ENCODE measurements at places on chromosomes 6 and 20.

DNA sequence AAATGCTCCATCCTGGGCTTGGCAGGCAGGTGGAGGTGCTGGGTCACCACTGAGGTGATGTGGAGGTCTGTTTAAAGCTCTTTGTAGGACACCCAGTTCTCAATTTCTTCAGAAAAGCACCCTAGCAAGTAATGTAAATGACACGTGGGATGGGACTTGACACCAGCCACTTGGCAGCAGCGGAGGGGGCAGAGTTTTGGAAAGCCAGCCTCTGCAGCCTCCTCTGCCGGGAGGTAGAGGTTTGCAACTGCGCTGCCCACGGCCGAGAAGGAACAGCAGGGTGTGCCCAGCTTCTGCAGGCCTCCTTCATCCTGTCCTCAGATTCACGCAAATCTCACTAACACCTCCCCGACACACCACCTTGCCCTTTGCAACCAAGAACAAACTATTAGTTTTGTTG, 77.3 kb downstream of the RAMACL start:
- no peak for DNase-seq

- no peak for DNase-seq
Observed at GRCh38 chr20:35055445-35056276, 36.9 kb downstream of the TRPC4AP start.

- DNase-seq = no peak
Observed at GRCh38 chr6:17099401-17100059, 2.3 kb upstream of the STMND1 start.

GRCh38 chr20:48787861-48788375, 39.9 kb downstream of the PREX1 start:
- no peak for DNase-seq

DNA sequence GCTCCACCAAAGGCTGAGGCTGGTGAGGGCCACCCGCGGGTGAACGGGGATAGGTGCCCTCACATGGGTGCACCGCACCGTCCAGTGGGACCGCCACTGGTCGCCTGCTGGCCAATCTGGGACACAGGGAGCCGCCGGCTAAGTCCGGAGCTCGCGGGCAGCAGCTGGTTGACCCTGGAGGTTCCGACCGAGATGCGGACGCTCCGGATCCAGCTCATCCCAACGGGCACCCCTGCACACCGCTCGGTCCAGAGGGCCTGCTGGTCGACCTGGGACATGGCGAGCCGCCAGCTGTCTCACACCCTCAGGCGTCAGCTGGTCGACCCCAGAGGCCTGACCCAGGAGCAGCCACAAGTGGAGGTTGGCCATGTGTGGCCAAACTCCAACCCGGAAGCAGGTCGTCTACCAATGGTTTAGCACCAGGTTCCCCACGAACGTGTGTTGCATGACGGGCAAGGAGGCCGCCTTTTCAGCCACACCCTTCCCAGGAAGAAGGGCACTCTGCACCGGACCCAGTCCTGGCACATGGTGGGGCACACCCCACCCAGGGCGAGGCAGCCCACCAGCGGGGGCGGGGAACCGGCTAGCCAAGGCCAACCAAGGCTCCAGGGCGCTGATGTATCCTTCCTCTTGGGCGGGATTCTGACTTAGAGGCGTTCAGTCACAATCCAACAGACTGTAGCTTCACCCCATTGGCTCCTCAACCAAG, 746.0 kb upstream of the DEFB115 start:
- no peak for DNase-seq

- DNase-seq = peak; percentile 75
Observed at GRCh38 chr6:134247231-134247833, 70.6 kb downstream of the SGK1 start.

GRCh38 chr6:25472306-25472705, 179.7 kb upstream of the SCGN start:
- no peak for DNase-seq

- no peak for DNase-seq
Observed at GRCh38 chr6:141421378-141421777, 711.3 kb upstream of the GJE1 start.

DNA sequence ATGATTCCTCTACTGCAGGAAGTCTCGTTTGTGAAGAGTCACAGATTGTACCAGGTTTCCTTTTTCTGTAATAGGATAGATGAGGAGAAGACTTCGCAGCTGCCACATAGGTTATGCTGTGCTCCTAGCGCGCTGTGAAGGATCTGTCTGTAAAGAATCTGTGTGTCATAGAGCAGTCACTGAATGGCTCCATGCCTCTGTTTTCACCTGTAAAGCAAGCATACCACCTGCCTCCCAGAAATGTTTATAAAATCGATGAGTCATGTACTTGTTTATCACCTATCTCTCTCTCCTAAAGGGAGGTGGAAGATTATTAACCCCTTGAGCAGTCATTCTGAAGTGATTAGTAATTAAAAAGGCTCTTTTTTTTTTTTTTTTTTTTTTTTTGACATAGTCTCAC, 86.6 kb downstream of the TFAP2B start:
- DNase-seq = no peak

DNA sequence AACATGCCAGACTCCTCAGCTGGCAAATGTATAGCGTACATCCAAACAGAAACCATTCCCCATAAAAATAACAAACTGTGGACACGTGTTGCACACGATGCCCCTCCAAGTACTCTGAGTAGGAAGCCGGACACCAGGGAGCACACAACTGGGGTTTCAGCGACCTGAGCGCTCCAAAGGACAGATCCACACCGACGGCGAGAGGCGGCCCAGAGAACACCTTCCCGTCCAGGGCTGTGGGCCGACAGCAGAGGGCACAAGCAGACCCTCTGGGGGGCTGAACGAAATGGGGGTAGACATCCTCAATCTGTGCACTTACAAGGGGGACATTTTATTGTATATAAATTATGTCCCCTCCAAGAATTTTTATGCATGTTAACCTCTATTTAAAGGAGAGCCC, 24.7 kb downstream of the TAF4 start:
- DNase-seq = no peak

GRCh38 chr20:64168381-64169090, 4.3 kb downstream of the MYT1 start:
- no peak for DNase-seq

- no peak for DNase-seq
Observed at GRCh38 chr6:5095236-5095635, 10.1 kb downstream of the PPP1R3G start.

GRCh38 chr6:142860498-142860897, 84.5 kb downstream of the HIVEP2 start:
- DNase-seq = no peak

GRCh38 chr20:33653218-33653899, 8.8 kb upstream of the C20orf144 start:
- no peak for DNase-seq

DNA sequence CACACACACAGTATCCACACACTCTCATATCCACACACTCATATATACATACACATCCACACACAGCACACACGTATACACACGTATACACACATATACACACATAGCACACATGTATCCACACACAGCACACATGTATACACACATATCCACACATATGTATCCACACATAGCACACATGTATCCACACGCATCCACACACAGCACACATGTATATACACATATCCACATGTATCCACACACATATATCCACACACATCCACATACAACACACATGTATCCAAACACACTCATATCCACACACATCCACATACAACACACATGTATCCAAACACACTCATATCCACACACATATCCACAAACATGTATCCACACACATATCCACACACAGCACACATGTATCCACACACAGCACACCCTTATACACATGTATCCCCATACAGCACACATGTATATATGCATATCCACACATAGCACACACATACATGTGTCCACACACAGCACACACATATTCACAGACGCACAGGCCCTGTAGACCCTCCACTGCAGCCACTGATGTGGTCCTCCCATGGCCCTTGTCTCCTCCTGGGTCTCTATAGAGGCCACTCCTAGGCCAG, 172.1 kb downstream of the CDH4 start:
- no peak for DNase-seq

- no peak for DNase-seq
Observed at GRCh38 chr6:52189974-52190373, 3.8 kb downstream of the IL17A start.

DNA sequence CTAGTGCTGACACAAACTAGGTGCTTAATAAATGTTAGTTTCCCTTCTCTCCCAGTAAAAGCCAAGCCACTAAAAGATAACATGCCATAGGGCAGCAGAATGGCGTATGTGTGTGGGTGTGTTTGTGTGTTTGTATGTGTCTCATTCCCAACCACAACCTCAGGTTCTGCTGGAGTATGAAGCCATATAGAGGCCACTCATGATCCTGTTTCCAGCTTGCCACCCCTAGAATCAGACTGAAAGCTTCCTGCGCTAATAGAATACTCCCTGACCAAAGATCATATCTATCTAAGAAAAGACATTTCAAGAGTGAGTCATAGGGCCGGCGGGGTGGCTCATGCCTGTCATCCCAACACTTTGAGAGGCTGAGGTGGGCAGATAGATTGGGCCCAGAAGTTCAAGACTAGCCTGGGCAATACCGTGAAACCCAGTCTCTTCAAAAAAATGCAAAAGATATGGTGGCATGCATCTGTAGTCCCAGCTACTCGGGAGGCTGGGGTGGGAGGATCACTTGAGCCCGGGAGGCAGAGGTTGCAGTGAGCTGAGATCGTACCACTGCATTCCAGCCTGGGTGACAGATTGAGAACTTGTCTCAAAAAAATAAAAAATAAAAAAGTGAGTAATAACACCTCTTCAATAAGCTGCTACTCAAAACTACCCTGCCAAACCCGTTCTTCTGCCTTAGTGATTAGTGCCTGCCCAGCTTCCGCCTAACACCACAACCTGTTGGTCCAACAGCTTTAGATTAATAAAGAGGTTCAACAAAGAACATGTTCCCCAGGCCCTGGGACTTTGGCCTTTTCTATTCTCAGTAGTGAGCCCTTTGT, 11.8 kb upstream of the SNRPC start:
- no peak for DNase-seq

DNA sequence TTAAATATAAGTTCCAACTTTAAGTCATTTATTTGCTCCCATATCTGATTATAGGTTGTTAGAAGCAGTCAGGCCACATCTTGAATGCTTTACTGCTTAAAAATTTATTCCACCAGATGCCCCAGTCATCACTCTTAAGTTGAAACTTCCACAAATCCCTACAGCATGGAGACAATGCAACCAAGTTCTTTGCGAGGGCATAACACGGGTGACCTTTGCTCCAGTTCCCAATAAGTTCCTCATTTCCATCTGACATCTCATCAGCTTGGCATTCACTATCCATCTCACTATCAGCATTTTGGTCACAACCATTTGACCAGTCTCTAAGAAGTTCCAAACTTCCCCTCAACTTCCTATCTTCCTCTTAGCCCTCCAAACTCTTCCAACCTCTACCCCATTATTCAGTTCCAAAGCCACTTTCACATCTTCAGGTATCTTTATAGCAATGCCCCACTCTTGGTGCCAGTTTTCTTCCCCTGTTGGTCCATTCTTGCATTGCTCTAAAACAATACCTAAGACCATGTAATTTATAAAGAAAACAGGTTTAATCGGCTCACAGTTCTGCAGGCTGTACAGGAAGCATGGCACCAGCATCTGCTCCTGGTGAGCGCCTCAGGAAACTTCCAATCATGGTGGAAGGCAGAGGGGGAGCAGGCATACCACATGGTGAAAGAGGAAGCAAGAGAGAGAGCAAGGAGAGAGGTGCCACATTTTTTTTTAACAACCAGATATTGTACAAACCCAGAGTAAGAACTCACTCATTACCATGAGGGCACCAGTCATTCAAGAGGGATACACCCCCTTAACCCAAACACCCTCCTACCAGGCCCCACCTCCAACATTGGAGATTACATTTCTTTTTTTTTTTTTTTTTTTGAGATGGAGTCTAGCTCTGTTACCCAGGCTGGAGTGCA, 15.9 kb upstream of the ITPR3 start:
- DNase-seq = no peak

GRCh38 chr6:37804586-37804985, 14.9 kb upstream of the ZFAND3 start:
- DNase-seq = no peak

GRCh38 chr6:9388596-9388995, 953.3 kb upstream of the SLC35B3 start:
- no peak for DNase-seq

- DNase-seq = no peak
Observed at GRCh38 chr6:150276168-150276936, 92.5 kb upstream of the IYD start.

DNA sequence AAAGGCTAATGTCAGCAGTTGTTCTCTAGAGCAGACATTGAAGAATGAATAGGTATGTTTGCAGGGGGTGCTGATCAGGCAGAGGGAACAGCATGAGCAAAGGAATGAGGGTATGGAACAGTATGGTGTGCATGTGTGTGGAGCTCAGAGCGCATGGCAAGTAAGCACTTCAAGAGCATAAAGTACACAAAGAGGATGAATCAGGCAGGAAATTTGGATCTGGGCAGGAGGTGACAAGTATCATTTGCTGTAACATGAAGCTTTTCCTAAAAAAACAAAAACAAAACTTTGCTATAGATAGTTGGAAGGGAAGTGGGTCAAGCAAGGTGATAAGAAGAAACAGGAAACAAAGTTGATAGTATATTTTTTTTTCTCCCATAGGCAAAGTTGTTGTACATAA, 746.8 kb downstream of the HDGFL1 start:
- DNase-seq = no peak

- DNase-seq = no peak
Observed at GRCh38 chr6:167091026-167091804, 31.7 kb upstream of the CCR6 start.

- no peak for DNase-seq
Observed at GRCh38 chr6:80638213-80639055, 532.0 kb downstream of the BCKDHB start.

DNA sequence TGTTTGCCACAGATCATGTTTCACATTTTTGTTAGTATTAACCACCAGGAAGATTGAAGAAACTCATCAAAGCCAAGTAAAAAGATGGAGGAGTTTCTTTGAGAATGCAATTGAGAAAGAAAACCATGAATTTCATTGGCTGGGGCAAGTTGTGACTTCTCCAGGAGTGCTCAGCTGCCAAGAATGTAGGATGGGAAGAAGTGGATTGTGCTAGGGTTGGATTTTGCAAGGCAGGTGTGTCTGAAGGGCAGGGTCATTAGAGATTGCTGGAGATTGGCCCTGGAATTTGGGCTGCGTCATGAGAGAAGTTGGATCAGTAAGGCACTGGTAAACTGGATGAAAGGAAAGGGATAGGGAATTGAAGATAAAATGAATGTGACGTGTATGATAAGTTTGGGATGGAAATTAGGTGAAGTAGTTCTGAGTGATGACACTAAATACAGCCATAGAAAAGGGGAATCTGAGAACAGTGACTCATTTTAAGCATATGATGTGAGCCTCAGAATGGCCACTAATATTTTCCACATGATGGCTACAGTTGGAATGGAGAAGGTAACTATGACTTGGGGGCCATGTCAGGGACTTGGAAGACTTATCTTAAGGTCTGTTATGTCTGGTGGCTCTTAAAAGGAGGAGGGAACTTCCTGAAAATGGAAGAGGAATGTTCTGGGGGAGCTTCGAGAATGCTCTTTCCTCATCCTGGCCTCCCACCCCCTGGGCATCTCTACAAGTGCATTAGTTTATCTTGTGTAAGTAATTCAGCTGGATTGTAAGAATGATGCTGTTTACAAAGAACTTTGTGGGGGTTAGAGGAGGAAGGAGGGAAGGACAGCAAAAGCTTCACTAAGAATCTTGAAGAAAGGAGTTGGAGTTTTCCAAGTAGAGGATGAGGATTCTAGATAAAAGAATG, 27.8 kb upstream of the ERVFRD-1 start:
- no peak for DNase-seq
